Fibroblast of lung (primary cell): ENCODE measurements at places on chromosomes 6 and 20. TPM values are rescaled to one million over a fixed set of nuclear protein-coding genes. Genes with fewer than 3 reads are reported as not detected.

Gene CPXM1
- total RNA-seq = 0.50 and 10.3 TPM in 2 replicates

Gene OPN5
- not detected in 2 replicates for total RNA-seq

DNA sequence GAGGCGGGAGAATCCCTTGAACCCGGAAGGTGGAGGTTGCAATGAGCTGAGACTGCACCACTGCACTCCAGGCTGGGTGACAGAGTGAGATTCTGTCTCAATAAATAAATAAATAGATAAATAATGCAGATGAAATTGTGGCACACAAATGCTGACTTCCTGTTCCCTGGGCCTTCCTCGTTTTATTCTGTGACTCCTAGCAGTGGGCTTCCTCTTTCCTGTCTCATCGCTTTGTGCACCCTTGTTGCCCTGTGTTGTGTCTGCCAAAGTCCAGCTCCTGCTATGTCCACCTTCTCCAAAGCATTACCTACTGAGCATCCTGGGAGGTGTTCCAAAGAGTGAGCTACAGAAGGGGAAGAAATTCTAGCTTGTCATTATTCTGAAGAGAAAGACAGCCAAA lies 100.2 kb upstream of the TIAM2 start:
- DNase-seq = no peak

- no peak for DNase-seq
Measured at GRCh38 chr20:20000211-20000968, 16.8 kb upstream of the NAA20 start.

Gene WFDC2
- total RNA-seq = not detected in 2 replicates

- DNase-seq = no peak
Measured at GRCh38 chr6:2596222-2596621, 154.5 kb downstream of the MYLK4 start.

DNA sequence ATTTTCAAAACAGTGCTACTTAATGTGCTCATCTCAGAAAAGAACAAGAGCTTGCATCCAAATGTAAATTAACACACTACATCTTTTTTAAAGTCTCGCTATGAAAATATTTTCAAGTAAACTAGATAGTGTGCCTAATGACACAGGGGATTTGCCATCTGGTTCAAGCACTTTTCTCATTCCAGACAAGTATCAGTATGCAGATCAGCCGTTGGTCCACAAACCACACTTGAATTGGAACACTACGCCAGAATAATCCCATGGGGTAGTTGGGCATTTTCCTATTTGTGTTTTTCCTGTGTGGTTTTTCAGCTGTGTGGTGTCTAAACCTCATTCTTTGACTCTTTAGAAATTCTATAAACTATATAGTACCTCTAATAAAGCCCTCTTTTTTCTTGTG lies 256.2 kb downstream of the EPHA7 start:
- DNase-seq = no peak

- DNase-seq = peak; percentile 23
Measured at GRCh38 chr6:41122373-41122772, 31.8 kb downstream of the TREML1 start.

DNA sequence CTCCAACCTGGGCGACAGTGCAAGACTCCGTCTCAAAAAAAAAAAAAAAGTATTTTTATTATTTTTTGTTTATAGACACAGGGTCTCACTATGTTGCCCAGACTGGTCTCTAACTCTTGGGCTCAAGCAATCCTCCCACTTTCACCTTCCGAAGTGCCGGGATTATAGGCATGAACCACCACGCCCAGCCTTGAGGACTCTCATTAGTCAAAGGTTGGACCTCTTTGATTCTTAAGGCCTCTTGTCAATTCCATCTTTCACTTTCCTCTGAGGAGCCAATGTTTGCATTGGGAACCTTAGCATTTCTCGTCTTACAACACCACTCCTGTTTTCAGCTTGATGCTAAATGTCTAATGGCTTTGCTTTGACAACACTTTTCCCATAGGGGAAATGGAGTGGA lies 16.1 kb upstream of the CDK19 start:
- DNase-seq = no peak
